Fibroblast of skin of right quadriceps (primary cell): ENCODE measurements at places on chromosomes 7 and 10.
A peak's percentile ranks its signal among the peaks of the same experiment; 100 is the strongest.

DNA sequence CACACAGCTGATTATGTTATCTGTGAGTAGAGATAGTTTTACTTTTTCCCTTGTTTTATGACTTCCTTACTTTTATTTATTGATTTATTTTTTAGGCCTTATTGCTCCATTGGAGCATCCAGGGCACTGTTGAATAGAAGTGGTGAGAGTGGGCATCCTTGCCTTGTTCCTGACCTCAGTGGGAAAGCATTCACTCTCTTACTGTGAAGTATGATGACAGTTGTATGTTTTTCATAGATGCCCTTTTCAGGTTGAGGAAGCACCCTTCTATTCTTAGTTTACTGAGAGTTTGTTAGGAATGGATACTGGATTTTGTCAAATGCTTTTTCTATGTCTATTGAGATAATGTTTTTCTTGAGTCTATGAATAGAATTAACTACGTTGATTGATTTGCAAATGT is 88.6 kb downstream of the XRCC2 start:
- DNase-seq, result no peak

GRCh38 chr7:30848121-30848855 is 63.4 kb upstream of the AQP1 start:
- DNase-seq, result no peak

DNA sequence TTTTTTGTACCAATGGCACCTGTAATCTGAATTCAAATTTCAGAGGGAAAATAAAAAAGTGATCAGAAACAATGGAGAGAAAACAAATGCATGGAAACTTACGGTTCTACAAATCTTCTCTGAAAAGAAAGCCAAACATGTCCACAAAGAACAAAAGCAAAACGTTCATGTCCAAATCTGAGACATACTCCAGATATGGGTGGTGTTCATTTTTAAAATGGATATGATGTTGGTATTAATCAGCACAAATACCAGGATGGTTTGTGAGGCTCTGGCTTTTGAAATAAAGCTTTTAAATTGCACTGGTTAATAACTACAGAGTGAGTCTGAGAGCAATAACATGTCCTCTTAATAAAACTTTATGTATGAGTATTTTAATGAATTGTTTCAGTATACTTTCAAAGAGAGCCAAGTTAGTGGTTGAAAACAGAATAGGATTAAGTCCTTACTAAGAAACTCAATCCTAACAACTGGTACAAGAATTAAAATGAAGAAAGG is 366.4 kb downstream of the INHBA start:
- no peak for DNase-seq

GRCh38 chr7:22731766-22732165 is 4.8 kb downstream of the IL6 start:
- no peak for DNase-seq

GRCh38 chr10:29849886-29850285 is 209.5 kb downstream of the JCAD start:
- no peak for DNase-seq

DNA sequence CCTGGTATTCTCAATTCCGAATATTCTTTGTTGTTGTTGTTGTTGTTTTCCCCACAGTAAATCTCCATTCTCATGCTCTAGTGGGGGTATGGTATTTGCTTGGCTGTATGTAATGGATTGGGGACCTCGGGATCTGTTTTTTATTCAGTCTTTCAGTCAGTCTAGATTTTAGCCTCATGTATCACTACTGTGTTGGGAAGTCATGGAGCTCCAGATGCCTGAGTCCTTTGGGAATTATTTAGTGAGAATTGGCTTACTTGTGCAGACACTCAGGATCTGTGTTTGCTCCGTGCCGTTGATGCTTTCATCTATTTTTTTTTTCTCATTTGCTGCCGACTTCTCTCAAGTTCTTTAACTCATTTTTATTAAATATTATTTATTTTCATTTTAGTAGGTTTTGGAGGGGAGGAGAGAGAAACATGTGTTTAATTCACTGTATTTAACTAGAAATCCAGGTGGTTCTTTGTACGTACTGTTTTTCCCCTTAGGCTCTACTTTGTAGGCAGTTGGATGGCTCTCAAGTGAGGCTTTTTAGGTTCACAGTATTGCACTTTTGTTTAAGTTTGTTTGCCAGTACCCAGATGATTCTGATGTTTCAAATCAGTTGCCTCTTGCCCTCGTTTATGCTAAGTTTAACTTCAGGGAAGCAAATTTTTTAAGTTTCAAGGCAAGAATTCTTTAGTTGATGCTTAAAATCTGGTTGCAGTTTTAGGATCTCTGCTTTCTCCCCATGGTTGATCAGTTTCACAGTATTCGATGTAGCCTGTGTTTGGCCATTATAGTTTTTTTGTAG is 36.9 kb downstream of the ZNRF2 start:
- DNase-seq, result no peak

DNA sequence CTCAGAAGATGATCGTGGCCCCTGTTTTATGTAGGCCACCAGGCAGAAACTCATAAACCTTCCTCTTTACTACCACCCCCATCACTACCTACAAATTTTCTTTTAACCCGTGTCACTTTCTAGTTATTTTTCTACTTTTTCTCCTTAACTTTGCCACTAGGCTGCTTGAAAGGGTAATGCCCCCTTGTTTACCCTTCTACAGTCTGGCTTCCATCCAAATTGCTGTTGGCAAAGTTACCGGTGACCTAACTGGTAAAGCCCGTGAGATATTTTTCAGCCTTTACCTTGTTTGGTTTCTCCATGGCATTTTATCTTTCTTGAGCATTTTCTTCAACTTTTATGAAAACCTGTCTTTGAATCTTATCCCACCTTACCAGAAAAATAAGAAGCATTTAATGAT is 153.0 kb downstream of the WNT2 start:
- DNase-seq, result no peak

- DNase-seq, result no peak
Observed at GRCh38 chr7:100974021-100974420, 4.7 kb downstream of the MUC12 start.

- DNase-seq, result no peak
Observed at GRCh38 chr10:132787495-132788179, 1.7 kb upstream of the NKX6-2 start.

- DNase-seq, result no peak
Observed at GRCh38 chr7:90817846-90818245, 221.7 kb downstream of the CDK14 start.

- no peak for DNase-seq
Observed at GRCh38 chr7:77327932-77328628, 88.1 kb downstream of the GSAP start.

GRCh38 chr10:113228530-113228929 is 278.5 kb downstream of the TCF7L2 start:
- DNase-seq, result peak; percentile 72

DNA sequence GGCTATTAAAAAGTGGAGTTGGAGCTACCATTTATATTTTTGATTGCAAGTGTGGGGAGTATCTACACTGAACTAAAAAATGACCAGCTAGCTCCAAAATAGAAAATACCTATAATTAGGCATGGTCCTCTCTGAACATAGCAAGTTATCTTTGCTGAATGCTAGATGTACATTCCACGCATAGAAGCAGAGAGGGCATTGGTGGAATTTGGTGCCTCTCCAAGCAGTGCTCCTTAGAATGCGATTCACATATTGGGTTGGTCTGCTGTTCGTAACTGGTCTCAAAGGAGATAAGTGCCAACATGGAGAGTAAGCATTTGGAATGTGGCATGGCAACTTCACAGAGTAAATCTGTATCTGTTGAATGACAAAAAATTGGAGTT is 196.2 kb downstream of the PTN start:
- no peak for DNase-seq

DNA sequence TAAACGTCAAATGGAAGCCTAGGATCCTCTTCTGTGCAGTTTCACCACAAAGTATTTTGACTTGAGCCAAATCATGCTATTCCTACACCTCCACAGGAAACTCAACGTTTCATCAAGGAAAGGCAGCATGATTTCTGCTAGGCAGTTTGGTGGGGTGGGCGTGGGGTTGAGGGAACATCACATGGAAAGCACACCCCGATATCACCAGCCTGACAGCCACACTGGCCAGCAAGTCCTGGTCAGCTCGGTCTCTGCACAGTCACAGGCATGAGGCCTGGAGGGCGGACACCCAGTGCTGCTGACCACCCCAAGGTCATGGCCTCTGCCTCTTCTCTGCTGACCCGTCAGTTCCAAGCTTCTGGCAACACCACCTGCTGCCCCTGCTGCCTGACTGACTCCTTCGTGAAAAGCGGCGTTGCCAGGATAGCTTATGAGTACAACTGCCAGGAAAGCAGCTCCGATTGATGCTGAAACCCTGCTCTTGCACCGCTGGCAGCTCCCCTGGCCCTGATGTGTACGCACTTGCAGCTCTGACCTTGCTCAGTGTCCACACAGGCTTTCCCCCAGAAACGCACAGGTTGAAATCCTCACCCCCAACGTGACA is 171.5 kb downstream of the DIP2C start:
- DNase-seq, result no peak

- DNase-seq, result no peak
Observed at GRCh38 chr7:821688-822087, 10.6 kb upstream of the SUN1 start.

DNA sequence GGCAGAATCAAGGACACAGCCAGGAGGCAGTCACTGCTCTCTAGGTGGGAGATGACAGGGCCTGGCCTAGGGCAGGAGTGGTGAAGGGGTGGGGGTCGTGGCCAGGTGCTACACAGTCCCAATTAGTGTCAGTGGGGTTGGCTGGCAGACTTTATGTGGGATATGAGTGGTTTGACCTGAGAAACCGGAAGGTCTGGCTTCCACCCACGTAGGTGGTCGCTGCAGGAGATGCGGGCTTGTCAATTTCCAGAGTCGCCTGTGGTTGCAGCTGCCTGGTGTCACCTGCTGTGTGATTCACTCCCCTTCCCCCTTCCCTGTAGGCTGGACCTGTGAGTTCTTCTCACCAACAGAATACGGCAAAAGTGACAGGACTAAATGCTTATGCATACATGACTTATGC is 124.3 kb downstream of the KLF6 start:
- no peak for DNase-seq

GRCh38 chr7:28984631-28985030 is 26.5 kb upstream of the TRIL start:
- DNase-seq, result peak; percentile 93

DNA sequence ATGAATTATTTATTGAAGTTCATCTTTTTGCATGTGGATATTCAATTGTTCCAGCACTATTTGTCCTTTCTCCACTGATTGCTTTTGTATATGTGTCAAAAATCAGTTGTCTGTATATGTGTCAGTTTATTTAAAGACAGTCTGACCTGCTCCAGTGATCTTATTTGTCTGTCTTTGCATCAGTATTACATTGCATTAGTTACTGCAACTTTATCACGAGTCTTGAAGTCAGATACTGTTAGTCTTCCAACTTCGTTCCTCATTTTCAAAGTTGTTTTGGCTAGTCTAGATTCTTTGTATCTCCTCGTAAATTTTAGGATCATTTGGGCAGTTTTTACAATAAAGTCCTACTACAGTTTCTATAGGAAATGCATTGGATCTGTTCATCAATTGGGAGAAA is 166.4 kb downstream of the CELF2 start:
- no peak for DNase-seq

DNA sequence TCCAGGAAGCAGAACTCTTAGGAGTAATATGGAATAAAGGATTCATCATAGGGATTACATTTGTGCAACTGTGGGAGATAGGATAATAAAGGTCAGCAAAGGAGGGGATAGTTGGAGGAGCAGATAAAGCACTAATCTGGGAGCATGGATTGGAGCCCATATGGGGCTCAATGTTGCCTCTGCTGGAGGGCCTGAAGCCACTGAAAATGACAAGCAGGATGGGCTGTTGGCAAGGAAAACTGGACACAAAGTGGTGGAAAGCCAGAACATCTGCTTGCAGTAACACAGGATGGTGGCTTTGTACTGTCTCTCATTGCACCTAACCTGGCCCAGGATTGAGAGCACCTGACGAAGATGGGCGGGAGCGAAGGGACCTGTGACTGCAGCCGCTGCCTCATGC is 15.0 kb upstream of the COMMD3 start:
- no peak for DNase-seq

- no peak for DNase-seq
Observed at GRCh38 chr10:31001740-31002139, 29.9 kb downstream of the ZNF438 start.

- no peak for DNase-seq
Observed at GRCh38 chr7:45579391-45579801, 5.2 kb downstream of the ADCY1 start.
